ENCODE measurements at places on chromosomes 5 and 9.

- DNase-seq, result no peak
Observed at GRCh38 chr5:57896576-57896975, 414.0 kb upstream of the ACTBL2 start.

- DNase-seq, result no peak
Observed at GRCh38 chr5:141734501-141735229, 52.6 kb upstream of the ARAP3 start.

GRCh38 chr9:116468793-116469527, 218.1 kb upstream of the TRIM32 start:
- no peak for DNase-seq

GRCh38 chr5:68196876-68197275, 18.7 kb upstream of the PIK3R1 start:
- no peak for DNase-seq

GRCh38 chr5:65262096-65262495, 219.6 kb downstream of the ADAMTS6 start:
- DNase-seq, result no peak

All from stimulated activated CD4-positive, alpha-beta T cell treated with anti-CD3 and anti-CD28 coated beads, Interleukin-1b, Interleukin-23, amount 100 ng/mL, for 24 hours (primary cell).